ENCODE measurements at places on chromosomes 4 and X.

- no peak for DNase-seq
These were observed 52.3 kb downstream of the LGI2 start for GRCh38 chr4:24978291-24979075.

DNA sequence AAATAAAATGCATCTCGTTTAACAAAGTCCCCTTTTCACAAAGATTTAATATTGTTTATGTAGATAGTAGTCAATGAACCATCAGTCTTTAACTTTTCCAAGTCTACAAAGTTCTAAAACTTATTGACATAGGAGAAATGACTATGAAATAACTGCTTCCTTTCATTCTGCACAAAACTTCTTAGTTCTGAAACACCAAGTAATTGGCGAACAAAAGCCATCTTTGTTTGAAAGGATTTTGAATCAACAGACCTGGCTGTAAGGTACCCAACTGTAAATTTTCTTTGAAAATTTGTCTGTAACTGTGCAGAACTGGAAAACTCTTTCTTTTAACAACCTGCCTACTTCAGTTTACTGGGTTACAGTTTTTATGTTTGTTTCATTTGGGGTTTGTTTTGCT is 25.9 kb downstream of the LEF1 start:
- DNase-seq, result no peak

DNA sequence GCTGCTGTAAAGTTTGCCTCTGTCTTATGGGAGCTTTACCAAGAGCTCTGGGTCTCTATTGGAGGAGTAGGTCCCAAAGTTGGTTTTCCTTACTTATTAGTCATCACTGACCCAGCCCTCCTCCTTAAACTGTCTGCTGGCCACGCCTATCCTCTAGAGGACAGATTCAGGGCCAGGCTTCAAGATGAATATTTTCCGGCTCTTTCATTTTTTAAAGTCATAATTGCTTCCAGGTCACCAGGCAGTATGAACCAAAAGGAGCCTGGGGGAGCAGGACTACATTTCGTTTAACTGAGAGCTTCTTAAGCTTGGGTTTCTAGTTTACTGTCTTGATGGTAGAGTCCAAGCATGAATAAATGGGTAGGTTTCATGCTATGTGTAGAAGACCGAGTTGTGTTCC is 13.7 kb downstream of the BCORL1 start:
- no peak for DNase-seq

GRCh38 chrX:107619885-107620322 is 8.4 kb upstream of the PRPS1 start:
- no peak for DNase-seq

GRCh38 chrX:100662796-100663195 is 18.8 kb downstream of the SRPX2 start:
- no peak for DNase-seq

- DNase-seq, result no peak
These were observed 291.6 kb downstream of the CAMK2D start for GRCh38 chr4:113469926-113470325.

GRCh38 chr4:183758061-183758757 is 99.1 kb downstream of the TRAPPC11 start:
- DNase-seq, result no peak

GRCh38 chr4:10082047-10082446 is 34.6 kb downstream of the WDR1 start:
- no peak for DNase-seq

DNA sequence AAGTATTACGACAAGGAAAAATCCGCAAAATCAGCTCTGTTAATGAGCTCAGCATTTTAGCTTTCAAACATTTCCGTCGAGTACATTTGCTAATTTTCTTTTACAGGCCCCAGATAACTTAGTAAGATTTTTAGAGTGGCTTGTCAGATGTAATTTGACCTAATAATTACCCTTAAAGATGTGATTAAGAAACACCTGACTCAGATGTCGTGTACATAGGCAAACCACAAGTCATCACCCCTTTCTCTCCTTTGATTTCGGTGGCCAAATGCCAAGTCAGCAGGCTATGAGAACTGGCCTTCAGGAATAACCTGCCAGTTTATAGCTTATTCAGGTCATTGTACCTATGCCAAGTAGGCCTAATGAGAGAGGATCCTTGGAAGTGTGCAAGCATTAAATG is 369.6 kb downstream of the PCDH7 start:
- DNase-seq, result no peak

DNA sequence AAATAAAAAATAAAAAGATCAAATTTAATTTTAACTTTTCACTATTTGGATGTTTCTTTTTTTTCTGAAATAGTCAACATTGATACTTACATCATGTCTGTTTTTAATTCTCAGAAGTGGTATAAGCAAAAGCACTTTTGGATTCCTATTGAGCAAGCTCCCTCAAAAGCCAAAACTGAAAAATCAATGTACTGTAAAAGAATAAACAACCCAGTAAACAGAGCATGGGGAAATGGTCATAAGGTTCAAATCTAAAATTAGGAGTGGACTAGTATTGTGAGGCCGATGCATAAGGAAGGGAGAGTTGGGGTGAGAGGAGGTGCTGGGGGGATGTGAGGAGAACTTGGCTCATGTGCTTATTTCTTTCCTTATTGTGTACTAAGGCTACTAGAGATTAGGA is 37.9 kb downstream of the NUDT6 start:
- DNase-seq, result no peak

DNA sequence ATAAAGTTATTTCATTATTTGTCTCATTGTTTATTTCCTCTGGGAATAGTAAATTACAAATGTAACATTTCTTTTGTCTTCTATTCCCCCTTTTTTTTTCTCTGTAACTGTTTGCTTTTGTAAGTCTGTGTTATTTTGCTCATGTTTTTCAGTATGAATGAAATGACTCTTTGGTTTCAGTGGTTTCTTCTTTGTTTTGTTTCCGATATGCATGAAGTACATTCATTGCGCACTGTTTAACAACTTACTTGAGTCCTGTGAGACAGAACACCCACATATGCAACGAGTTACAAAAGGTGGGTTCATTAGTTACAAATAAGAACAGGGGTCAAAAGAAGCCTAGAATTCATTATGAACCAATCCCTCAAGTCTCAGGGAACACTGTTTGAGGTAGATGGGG is 175.0 kb upstream of the UGT8 start:
- peak; percentile 74 for DNase-seq

- no peak for DNase-seq
These were observed 31.3 kb downstream of the MAP7D3 start for GRCh38 chrX:136219893-136220292.

DNA sequence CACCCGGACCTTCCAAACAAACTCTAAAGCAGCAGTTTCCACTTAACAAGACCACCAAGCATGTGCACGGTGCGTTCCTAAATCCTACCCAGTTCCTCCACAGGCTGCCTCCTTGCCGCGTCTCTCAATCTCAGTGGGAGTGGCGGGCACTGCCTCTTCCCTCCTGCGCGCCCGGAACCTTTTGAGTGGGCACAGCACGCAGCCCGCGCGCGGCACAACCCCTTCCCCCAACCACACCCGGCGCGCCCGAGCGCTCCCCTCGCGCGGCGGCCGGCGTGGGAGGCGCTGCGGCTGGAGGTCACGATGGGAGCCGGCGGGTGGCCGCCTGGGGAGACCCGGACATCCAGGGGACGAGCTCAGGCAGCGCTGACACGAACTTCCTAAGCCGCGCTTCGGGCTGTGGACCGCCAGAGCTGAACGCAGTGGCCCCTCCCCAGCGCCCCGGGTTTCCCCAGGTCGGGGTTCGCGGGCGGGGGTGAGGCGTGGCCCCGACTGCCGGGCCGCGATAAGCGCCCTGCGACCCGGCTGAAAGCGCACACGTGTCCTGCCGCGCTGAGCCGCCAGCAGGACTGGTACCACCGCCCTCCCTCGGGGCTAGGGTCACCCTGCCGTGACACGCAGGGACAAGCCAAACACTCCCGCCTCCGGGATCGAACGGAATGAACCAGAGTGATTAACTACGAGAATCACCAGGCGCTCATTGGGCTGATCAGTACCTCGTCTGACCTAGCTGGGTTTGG is at the start of gene ABCG2:
Gene ABCG2 (minus strand): TSS at position 151 of the 740 bp plus-strand sequence. CDS start 18,644 bp downstream, outside the sequence.
- DNase-seq, result peak; percentile 26

- DNase-seq, result no peak
These were observed 58.4 kb upstream of the CCDC149 start for GRCh38 chr4:24971192-24971591.

DNA sequence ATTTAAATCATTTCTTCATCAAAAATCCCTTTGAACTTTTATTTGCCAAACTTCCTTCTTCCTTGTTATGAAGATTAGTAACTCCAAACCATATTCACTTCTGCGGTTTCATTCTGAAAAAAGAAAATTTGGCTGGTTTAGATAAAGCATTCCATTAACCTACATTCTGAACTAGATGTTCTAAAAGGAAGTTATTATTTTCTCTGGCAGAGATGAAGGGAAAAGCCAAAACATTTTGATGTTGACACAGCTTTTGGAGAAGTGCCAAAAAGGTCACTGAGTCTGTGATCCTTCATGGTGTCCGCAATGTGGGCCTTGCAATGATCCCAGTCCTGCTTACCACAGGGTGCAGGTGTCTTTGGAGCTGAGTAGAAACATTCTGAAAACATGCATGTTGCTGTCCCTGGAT is 36.0 kb downstream of the CXCL8 start:
- no peak for DNase-seq

DNA sequence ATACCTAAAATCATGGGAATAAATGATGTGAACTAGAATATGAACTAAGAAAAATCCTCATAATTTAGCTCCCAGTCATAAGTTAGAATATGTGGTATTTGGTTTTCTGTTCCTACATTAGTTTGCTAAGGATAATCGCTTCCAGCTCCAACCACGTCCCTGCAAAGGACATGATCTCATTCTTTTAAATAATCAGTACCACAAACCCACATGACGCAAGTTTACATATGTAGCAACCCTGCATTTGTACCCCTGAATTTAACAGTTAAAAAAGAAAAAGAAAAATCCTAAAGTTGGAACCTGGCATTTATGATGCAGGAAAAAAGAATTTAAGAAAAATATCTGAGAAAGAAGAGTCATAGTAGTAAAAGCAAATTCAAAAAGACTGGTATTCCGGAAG is 13.3 kb downstream of the UBA6 start:
- DNase-seq, result no peak

- DNase-seq, result no peak
These were observed 26.8 kb downstream of the LRBA start for GRCh38 chr4:150988238-150988637.

- no peak for DNase-seq
These were observed 146.5 kb upstream of the MSX1 start for GRCh38 chr4:4712800-4713528.

DNA sequence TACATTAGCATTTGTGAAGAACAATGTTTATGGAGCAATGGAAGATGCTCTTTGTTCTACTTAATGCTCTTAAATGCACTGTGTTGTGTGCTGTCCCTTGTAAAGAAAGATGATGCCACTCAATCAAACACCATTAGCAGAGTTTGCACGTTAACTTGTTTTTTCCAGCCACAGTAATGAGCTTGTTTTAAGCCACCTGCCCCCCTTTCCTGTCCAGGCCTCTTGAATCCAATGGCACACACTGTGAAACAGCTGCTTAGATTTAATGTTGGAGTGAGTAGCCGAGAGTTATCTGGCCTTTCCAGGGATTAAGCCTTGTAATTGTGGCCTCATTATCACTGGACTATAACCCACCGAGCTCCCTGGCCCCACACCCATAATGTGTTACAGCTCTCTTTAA is 86.0 kb downstream of the PAK3 start:
- DNase-seq, result no peak

- no peak for DNase-seq
These were observed 93.1 kb downstream of the STK32B start for GRCh38 chr4:5144384-5144783.

DNA sequence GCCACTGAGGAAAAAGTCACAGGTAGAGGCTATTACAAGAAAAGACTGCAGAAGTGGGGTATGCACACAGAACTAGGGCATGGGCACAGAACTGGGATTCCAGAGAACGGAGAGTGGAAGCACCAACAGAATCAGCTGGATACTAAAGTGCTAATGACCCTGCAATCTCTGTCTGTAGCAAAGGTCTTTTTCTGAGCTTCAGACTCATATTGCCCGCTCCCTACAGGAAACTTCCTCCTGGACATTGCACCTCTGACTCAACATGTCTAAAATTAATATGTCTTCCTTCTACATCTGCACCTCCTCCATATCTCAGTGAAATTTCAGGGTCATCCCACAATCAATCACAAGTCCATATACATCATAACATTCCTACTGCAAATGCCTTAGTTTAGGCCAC is 5.3 kb upstream of the CAMK2D start:
- DNase-seq, result no peak

GRCh38 chr4:21888195-21888976 is 60.2 kb downstream of the KCNIP4 start:
- no peak for DNase-seq

DNA sequence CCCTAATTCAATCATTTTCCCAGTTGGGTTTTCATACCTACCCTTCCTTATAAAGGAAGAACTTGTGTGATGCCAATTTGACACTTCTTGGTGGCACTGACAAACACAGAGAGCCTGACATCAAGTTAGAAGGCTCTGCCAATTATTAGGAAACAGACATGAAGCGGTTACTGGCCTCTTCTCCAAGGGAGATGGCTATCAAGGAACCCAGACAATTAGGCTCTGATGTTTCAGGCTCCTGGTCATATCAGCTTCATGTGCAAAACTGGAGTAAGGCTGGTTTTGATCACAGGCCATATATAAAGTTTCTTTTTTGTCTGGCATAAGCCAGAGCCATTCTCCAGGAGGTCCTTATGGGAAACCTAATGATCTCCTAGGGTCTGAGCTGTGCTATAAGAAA is 428 bp downstream of the ARL13A start:
- DNase-seq, result no peak

DNA sequence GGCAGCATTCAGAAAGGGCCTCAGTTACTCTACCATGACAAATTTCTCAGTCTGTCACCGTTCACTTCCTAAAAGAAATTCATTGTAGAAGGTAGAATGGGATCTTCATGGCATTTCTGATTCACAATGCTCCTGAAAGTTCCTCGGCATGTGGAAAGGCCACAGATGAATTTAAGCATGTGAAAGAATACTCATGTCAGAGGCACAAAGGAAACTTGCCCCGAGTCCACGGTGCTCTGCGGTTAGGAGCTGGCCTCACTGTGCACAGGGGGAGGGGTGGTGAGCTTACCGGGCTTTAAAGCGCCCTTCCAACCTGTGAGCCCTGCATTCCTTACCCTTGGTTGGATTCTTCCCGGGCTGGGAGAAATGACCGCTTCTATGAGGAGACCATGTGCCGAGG is 9.3 kb downstream of the TKTL1 start:
- no peak for DNase-seq

- DNase-seq, result no peak
These were observed 41.4 kb downstream of the SOD3 start for GRCh38 chr4:24836661-24837242.

- DNase-seq, result peak; percentile 41
These were observed 4.2 kb upstream of the NYX start for GRCh38 chrX:41442824-41443550.

- no peak for DNase-seq
These were observed 63.9 kb upstream of the PTPN13 start for GRCh38 chr4:86530183-86530582.

GRCh38 chrX:146863566-146863965 is 49.0 kb upstream of the CXorf51A start:
- DNase-seq, result no peak

DNA sequence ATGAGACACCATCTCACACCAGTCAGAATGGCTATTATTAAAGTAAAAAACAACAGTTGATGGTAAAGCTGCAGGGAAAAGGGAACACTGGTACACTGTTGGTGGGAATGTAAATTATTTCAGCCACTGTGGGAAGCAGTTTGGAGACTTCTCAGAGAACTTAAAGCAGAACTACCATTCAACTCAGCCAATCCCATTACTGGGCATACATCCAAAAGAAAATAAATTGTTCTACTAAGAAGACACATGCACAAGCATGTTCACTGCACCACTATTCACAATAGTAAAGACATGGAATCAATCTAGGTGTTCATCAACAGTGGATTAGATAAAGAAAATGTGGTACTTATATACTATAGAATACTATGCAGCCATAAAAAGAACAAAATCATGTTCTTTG is 135.0 kb downstream of the REELD1 start:
- no peak for DNase-seq
